ENCODE measurements at places on chromosomes 16 and 17.

GRCh38 chr17:76810956-76811355, 57.2 kb upstream of the MGAT5B start:
- DNase-seq: no peak

- no peak for DNase-seq
Measured at GRCh38 chr17:34909040-34909439, 52.2 kb downstream of the CCT6B start.

GRCh38 chr16:24728891-24729242, 584 bp upstream of the TNRC6A start:
- DNase-seq: no peak

DNA sequence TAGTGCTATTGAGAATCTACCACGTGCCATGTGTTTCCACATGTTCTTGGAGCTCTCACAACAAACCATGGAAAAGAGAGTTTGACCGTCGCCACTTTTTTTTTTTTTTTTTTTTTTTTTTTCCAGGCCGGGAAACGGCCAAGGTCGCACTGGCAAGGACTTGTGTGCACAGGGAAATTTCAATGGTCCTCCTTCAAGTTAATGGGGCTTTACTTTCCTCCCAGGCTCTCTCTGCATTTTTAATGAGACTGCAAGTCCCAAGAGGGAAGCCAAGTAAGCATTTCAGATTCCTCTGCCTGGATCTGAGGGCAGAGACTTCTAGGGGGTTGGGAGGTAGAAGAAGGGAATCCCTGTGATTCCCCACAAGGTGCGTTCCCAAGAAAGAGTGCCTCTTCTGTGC, 94.7 kb upstream of the MPHOSPH6 start:
- no peak for DNase-seq

DNA sequence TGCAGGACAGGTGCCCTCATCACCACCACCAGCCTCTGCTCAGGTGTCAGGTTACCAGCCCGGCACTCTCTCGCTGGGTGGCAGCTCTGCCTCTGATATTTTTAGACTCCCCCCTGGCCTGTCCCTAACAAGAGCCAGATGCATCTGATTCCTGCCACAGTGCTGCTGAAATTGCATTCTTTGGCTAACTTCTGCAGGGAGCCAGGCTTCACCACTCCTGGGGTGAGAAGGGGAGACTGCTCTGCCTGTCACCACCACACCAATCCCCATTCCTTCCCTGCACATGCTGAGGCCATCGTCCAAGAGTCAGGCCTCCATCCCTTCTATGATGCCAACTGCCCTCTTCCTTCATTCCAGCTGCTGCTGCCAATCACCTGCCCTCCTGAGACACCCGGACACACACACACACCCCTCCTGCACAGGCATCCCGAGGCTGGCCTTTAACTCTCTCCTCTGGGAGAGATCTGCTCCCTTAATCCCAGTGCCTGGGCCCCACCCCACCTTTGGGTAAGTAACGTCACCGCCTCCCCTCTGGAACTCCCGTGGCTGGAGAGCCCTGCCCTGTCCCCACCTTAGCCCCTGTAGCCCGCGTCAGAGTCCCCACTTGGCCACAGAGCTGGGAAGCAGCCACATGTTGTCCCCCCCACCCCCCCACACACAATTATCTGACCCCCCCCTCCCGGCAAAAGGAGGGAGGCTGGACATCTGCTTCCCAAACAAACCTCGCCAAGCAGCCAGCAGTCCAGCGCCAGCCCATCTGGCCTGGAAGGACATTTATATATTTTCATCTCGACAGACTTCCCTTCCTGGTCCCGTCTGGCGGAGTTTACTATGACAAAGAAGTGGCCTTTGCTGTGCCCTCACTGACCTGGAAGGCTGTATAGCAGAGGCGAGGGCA, 2.8 kb downstream of the EMP2 start:
- no peak for DNase-seq

- no peak for DNase-seq
Measured at GRCh38 chr17:56832446-56832845, 1.3 kb downstream of the C17orf67 start.

DNA sequence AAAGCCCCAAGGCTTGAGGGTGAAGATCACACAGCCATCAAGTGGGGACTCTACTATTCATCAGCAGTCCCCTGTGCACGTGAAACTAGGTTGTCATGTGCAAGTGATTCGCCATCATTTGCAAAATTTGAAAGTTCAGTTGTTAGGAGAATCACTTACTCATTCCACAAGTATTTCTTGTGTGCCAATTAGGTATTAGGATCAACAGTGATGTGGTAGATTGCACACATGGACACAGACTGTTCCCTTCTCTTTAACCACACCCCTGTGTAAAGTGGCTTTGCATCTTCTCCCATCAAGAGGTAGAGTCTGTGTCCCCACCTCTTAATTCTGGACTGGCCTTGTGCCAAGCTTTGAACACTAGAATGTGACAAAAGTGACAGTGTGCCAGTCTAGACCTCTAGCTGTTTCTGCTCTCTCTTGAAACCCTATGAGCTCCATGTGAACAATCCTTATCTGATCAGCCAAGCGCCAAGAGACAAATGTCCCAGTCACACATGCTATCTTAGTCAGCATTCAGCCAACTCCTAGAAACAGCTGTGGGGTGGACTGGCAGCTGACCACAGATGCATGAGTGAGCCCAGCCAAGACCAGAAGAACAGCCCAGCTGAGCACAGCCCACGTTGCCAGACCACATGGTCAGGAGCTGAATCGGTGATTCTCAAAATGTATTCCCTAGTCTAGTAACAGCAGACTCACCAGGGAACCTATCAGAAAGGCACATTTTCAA, 31.5 kb upstream of the SHISA9 start:
- no peak for DNase-seq

DNA sequence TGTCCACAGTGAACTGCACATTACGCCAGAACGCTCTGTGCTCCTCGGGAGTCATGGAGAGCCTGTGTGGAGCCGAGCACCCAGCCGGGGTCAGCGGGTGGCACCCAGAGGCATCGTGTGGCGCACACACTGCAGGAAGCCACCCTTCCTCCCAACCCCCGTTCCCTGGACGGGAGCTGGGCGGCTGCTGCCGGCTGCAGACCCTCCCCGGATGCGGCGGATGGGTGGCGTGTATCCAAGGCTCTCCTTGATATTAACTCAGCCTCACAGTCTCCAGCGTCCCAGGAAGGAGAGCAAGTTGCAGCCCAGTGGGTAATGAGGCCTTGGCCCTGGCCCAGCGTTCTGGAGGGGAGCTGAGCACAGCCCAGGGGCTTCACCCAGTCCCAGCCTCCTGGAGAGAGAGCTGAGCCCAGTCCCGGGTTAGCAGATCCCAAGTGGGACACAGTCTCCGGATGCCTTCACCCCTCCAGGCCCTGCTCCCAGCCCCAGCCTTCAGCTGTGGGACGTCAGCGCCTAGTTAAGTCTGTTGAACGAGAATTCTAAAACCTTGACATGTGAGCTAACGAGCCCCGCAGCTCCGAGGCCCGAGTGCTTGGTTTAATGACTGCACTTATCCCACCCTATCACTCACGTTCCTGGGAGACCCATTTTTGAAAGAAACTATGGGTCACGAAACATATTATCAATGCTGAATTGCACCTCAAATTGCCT, 86.6 kb downstream of the TBC1D16 start:
- no peak for DNase-seq

- no peak for DNase-seq
Measured at GRCh38 chr17:31226373-31226772, 70.7 kb downstream of the OMG start.

- no peak for DNase-seq
Measured at GRCh38 chr16:81765111-81765919, 13.8 kb upstream of the PLCG2 start.

GRCh38 chr17:82383411-82383810, 11.8 kb downstream of the UTS2R start:
- DNase-seq: no peak

DNA sequence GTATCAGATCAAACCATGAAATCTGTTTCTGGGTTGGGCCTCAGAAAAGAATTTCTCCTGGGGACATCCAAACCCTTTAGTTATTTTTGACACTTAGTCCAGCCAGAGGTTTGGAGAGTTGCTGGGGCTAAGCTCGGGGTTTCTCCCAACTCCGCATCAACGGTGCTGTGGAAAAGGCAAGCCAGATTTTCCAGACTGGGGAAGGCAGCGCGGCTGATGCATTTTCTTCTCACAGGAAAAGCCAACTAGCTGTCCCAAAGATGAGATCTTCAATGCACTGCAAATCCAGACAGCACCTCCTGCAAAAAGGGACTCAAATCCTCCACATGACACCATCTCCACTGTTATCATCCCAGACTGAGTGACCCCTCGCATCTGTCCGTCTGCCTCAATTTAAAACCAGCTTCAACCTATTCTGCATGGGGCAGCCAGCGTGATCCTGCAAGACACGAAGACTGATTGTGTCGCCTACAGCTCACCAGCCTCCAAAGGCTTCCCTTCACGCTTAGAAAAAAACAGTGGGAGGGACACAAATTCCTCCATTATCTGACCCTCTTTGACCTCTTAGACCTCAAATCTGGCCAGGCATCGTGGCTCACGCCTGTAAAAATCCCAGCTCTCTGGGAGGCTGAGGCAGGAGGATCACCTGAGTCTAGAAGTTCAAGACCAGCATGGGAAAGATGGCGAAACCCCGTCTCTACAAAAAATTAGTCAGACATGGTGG, 62.0 kb downstream of the GAS7 start:
- DNase-seq: no peak

DNA sequence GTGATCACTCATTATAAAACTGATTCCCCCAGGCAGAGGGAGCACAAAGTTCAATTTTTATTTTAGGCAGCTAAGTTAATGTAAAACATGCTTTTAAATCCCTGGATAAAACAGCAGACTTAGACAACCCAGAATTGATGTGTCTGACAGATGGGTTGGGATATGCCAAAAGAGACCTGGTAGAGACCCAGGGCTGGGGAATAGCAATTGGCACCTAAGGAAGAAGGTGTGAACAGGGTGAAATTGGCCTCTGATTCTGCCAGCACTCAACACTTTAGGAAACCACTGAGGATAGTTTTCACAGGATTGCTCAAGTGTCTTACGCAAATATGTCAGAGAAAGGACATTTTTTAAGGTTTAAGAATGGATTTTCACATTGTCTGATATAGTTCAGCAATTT, 938.2 kb upstream of the CDH8 start:
- DNase-seq: no peak

- DNase-seq: no peak
Measured at GRCh38 chr17:36600936-36601302, 464 bp upstream of the MRM1 start.

DNA sequence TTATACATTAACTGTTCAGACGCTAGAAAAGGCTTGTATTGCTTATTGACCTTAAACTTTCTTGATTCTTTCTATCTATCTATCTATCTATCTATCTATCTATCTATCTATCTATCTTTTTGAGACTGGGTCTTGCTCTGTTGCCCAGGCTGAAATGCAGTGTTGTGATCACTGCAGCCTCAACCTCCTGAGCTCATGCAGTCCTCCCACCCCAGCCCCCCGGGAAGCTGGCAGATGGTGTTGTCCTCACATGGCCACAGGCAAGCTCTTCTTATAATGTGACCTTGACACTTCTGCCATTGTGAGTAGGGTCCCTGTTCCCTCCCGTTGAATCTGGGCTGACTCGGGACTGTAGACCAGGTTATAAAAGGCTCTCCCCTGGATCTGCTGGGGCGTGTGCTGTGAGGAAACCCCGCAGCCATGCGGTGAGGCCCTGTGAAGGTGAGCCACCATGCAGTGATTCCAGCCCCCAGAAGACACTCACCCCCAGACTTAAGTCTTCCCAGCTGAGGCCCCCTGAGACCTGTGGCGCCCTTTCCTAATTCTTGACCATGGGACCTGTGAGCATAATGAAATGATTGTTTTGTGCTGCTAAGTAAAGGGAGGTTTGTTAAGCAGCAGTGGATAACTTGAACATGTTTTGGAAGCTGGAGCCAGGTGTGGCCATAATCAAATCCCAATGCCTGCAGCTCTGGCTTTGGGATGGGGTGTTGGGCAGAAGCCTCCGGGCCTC, 54.3 kb downstream of the RPTOR start:
- DNase-seq: no peak

- no peak for DNase-seq
Measured at GRCh38 chr16:84896847-84897246, 77.1 kb downstream of the CRISPLD2 start.

- no peak for DNase-seq
Measured at GRCh38 chr17:50689956-50690886, 17.5 kb downstream of the ANKRD40 start.

- no peak for DNase-seq
Measured at GRCh38 chr17:11969565-11969964, 27.7 kb downstream of the ZNF18 start.

DNA sequence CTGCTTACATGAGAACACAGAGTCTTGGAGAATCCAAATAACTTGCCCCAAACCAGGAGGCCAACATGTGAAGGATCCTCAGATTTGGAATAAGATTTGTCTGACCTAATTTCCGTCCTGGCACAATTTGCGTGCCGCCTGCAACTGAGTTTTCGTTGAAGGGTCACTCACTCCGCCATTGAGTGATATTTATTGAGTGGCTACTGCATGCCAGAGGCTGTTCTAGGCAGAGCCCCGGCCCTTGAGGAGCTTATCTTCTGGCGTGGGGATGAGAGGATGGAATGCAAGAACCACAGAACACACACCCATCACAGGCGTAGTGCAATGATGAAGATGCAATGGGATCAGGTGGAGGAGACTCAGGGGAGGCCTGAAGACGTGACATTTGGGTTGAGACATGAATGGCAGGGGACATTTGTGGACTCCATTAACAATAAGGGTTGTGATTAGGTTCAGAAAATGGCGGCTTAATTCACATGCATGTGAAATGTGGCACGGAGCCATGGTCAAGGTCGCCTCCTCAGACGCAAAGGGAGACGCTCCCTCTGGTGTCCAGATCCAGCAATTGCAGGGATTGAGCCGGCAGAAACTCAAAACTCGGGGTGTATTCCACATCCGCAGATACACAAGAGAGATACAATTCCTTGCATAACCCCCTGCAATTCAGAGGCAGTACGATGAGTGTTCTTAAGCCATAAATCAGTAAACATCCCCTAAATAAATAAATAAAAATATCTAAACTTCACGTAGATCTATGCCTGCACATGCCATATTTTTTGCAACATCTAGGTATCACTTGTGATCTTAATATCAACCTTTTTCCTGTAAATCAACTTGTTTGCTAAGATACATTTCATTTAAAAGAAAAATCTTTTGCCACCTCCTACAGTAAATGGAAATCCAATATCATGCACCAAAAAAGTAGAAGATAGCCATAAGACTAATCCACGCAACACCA, 57.9 kb upstream of the CACNG4 start:
- peak; percentile 46 for DNase-seq

GRCh38 chr17:62163847-62164246, 98.8 kb upstream of the MED13 start:
- DNase-seq: no peak

DNA sequence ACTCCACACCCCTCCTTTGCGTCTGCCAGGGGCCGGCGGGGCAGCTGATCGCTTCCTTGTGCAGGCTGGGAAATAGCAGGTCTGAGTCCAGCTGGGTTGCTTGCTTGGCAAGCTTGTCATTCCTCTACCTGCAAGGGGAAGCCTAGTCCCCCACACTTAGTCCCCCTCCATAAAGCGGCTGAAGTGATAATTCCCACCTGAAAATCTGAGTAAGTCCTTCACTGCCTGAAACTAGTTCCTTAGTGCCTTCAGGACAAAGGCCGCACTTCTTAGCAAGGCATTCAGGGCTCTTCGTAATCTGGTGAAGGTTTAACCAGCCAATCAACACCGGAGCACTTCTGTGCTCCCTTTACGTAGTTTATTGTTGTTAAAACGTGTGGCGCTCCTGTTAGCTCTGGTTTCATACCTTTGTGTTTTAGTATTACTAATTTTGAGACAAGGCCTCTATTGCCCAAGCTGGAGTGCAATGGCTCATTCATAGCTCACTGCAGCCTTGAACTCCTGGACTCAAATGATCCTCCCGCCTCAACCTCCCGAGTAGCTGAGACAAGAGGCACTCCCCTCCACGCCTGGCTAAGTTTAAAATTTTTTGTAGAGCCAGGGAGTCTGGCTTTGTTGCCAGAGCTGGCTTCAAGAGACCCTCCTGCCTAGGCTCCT, 817 bp downstream of the PSKH1 start:
- no peak for DNase-seq
